ENCODE measurements at places on chromosomes 13 and 19.

DNA sequence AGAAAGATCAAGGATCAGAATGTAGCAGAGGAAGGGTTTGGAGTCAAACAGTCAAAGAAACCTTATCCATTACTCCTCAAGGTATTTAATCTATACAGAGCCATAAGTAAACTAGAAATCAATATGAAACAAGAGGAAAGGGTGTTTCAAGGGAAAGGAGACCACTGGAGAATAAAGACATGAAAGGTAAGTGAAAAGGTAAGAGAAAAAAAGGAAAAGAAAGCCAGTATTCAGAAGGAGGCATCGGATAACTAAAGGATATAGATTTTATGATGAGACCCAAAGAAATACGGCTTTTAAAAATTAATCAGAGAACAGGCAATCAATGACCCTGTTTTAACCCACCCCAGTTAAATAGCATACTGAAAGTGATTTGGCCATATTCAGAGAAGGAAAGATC lies 438.7 kb upstream of the MIR17HG start:
- no peak for ATAC-seq

- ATAC-seq, result peak; percentile 65
These were observed 12.8 kb downstream of the SHC2 start for GRCh38 chr19:447816-448560.

DNA sequence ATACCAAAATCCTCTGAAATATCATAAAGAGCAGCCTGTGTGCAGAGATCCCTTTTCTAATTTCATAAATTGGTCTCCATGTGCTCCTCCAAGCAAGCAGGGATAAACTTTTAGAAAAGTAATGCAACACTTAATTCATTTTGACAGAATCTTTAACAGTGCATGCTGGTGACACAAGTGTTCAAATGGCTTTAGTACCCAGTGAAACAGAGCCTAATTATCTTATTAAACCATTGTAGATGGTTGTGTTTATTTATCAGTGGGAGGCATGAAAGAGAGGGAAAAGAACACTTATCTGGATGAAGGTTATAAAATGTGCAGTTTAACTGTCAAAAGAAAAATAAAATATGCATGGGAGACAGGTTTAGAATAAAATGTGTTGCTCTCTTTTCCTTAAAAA lies 945.0 kb upstream of the PCDH20 start:
- ATAC-seq, result no peak

DNA sequence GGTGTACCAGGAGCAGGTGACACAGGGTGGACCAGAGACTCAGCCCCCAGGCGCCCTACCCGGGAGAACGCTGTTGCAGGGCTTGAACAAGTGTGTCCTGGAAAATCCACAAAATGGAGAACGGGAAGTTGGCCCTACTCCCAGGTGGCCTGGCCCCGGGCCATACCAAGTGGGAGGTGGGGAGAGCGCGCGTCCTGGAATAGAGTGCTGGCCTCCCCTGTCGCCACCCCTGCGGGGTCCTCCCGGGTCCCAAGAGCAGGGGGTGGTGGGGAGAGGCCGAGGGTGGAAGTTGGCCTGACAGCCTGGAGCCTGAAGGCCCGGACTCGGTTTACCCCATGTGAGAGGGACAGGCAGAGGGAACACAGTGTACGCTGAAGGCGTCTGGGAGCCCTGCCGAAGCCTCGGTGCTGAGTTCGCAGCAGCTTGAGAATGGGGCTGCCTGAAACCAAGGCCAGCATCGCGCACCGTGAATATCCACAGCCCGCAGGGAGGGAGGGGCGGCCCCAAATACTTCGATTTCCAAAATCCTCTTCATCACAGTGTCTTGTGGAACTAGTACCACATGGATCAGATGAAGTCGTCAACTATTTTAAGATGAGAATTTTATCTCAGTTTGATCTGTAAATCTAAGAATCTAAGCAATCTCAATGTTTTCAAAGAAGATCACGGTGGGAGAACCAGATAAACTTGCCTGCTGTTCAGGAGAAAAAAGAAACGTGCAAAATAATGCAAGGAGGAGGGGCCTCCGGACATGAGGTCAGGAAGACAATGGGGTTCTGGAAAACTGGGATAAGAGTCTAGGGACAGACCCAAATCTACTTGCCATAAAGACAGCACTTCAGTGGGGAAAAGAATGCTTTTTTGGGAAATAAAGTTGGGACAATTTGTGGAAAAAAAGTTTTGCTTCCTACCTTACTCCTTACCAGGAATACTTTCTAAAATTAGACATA lies 10.4 kb upstream of the KLF16 start:
- ATAC-seq, result no peak

DNA sequence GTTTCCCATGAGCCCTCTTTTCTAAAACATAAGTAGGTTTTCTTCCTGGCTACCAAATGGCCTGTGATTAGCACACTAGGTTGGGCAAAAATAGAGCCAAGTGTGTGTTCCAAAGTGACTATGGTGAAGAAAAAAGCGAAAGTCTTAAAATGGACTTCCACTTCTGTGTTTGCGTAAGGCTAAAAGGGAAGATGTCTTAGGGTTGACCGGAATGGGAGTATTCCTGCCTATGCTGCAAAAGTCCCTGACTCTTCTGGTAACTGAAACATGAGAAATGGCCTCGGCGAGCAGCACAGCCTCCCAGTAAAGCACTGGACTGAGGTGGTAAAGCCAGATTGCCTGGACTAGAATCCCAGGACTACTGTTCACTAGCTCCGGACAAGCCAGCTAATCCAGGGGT lies 2.4 kb upstream of the FPR1 start:
- no peak for ATAC-seq

GRCh38 chr19:51651216-51651846 lies 4.7 kb upstream of the SIGLEC14 start:
- ATAC-seq, result peak; percentile 16

DNA sequence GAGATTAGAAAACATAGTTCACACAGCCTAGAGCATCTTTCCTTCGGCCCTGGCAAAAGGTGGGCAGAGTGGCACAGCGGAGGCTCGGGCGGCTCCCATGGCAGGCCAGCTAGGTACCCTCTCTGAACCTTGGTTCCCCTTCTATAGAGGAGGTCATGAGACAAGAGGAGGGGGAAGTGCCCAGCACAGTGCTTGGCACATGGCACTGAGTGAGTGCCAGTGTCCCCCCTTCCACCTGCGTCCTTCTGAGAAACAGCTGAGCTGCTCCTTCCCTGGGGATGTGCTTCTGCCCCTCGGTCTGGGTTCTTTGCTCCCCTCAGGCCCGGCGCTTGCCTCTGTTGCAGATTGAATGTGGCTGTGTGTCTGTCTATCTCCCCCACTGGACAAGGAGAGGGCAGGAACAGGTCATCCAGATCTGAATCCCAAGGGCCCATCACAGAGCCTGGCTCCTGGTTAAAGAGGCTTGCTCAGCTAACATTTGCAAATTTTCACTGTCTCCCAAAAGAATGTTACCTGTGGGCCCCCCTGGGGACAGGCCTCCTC lies 165.6 kb downstream of the USP12 start:
- no peak for ATAC-seq

- no peak for ATAC-seq
These were observed 310.7 kb downstream of the RFC3 start for GRCh38 chr13:34128661-34129060.

DNA sequence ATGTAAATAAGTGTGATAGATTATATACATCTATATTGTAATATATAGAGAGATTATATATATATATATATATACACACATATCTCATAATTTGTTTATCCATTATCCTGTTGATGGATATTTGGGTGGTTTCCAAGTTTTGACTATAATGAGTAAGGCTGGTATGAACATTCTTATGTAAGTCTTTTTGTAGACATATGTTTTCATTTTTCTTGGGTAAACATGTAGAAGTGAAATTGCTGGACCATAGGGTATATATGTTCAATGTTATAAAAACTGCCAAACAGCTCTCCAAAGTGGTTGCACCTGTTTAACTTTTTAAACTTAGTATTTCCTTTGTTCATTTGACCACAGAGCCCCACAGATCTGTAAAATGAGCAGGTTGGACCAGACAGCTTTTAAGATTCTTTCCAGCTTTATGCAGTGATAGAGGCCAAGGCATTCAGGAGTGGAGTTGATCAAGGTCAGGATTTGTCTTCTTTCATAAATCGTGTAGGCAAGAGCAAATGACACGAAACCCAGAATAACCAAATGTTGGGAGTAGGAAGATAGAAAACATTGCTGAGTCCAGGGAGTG lies 21.7 kb upstream of the KATNAL1 start:
- no peak for ATAC-seq

- no peak for ATAC-seq
These were observed 13.8 kb downstream of the ADAT3 start for GRCh38 chr19:1918975-1919374.

- ATAC-seq, result no peak
These were observed 1018.4 kb upstream of the PCDH20 start for GRCh38 chr13:62434081-62434480.

GRCh38 chr13:93689333-93689732 lies 462.7 kb downstream of the GPC6 start:
- ATAC-seq, result no peak

GRCh38 chr13:46152627-46153328 lies 29.2 kb downstream of the LCP1 start:
- no peak for ATAC-seq

- ATAC-seq, result no peak
These were observed 648.3 kb upstream of the ARGLU1 start for GRCh38 chr13:107216046-107216755.

DNA sequence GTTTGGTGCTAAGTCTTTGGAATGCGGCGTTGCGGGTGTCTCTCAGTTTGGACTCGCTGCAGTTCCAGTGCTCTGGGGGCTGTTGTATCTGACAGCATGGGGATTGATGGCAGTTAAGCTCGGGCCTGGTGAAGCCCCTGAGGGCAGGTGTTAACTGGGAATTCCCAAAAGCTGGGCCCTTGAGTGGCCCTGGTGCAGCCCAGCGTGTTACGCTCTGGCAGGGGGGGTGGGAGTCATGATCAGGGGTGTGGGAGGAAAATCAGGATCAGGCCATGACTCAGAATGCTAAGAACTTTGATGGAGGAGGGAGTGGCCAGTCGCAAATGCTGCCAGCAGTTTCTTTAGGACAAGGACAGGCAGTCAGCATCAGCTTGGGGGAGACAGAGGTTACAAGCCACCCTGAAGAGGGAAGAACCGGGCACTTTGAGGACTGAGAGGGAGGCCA lies 19.6 kb downstream of the AP2A1 start:
- peak; percentile 50 for ATAC-seq

- ATAC-seq, result peak; percentile 61
These were observed 5.7 kb downstream of the ATP4A start for GRCh38 chr19:35557539-35558399.

GRCh38 chr19:16376649-16377048 lies 52.0 kb downstream of the KLF2 start:
- ATAC-seq, result no peak

- ATAC-seq, result no peak
These were observed 9.7 kb upstream of the SLITRK5 start for GRCh38 chr13:87661471-87661870.

DNA sequence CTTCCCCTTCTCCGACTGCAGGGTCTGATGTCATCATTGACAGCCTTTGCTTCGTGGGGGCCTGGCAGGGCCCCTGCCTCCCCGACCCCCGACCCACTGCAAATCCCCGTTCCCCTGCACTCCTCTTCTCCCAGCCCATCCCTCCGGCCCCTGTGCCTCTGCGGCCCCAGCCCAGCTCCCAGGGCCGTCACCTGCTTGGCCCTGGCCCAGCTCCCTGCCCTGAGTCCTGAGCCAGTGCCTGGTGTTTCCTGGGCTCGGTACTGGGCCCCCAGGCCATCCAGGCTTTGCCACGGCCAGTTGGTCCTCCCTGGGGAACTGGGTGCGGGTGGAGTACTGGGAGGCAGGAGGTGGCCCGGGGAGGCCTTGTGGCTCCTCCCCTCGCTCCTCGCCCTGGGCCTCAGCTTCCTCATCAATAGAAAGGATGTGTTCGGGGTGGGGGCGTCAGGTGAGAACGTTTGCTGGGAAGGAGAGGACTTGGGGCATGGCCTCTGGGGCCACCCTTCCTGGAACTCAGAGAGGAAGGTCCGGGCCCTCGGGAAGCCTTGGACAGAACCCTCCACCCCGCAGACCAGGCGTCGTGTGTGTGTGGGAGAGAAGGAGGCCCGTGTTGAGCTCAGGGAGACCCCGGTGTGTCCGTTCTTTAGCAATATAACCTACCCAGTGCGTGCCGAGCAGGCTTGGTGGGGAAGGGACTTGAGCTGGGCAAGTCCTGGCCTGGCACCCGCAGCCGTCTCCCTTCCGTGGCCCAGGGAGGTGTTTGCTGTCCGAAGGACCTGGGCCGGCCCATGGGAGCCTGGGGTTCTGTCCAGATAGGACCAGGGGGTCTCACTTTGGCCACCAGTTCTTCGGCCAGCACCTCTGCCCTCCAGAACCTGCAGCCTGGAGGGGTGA lies 15.9 kb upstream of the CELF5 start:
- no peak for ATAC-seq

DNA sequence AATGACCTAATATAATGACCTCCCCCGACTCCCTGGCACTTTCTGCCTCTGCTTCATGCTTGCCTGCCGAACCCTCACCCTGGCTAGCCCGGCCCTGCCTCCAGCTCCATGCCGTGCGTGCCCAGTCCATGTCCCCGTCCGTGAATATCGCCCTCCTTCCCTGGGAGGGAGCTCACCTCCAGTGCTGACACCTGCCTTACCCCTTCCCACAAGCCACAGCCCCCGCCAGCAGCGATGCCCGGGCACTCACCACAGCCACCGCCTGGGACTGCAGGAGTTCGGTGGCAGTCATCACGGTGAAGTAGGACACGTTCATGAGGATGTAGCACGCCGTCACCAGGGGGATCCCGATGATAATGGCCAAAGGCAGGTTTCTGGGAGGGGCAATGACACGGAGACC lies 10.0 kb downstream of the SLC7A9 start:
- ATAC-seq, result no peak

- ATAC-seq, result no peak
These were observed 24.2 kb downstream of the RANBP3 start for GRCh38 chr19:5953680-5954213.

DNA sequence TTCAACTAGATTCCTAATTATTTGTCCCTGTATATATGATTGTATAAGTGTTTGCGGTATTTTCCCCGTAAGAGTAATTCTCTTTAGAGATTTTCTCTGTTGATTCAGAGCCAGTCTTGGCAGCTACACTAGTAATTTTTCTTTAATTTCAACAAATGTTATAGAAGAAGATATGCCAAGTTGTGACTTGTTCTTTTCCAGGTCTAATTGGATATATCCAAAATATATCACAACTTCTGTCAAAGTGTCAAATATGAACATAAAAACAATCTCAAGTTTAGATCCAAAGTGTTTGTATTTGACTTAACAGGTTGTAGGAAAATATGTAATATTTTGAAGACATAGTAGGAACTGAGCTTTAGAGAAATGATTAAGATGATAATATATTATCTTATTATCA lies 733.9 kb upstream of the SLITRK5 start:
- ATAC-seq, result no peak

Data from gastroesophageal sphincter (tissue), 4 donors.